ENCODE measurements at places on chromosomes 7 and 10.

DNA sequence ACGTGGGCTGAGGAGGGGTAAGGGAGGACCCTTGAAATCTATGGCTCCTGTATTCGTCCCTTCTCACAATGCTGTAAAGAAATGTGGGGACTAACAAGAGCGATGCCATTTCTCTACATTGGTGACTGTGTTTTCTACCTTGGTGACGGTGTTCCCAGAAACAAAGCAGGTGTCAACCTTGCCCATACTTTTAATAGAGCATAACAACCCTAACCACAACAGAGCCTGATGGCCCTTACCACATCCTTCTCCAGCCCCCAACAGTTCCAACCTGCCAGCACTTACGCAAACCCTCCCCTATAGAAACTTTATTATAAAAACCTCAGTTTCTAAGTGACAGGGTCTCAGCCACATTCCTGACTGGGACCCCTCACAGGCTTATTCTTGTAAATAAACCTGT, 28.2 kb upstream of the ADCYAP1R1 start:
- no peak for DNase-seq

DNA sequence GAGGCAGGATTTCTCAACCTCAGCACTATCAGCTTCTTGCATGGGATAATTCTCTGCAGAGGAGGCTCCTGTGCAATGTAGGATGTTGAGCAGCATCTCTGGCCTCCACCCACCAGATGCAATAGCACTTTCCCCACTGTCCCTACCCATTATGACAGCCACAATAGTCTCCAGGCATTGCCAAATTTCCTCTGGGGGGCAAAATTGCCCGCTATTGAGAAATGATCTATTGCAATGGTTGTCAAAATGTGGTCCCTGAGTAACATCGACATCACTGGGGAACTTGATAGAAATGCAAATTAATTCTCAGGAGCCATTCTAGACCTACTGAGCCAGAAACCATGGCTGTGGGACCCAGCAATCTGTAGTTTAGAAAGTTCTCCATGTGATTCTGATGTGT, 7.0 kb downstream of the KCNK18 start:
- no peak for DNase-seq

- DNase-seq: no peak
These were observed 500 bp downstream of the FAM107B start for GRCh38 chr10:14774214-14774580.

- no peak for DNase-seq
These were observed 229.1 kb downstream of the PLXNA4 start for GRCh38 chr7:132347123-132347522.

DNA sequence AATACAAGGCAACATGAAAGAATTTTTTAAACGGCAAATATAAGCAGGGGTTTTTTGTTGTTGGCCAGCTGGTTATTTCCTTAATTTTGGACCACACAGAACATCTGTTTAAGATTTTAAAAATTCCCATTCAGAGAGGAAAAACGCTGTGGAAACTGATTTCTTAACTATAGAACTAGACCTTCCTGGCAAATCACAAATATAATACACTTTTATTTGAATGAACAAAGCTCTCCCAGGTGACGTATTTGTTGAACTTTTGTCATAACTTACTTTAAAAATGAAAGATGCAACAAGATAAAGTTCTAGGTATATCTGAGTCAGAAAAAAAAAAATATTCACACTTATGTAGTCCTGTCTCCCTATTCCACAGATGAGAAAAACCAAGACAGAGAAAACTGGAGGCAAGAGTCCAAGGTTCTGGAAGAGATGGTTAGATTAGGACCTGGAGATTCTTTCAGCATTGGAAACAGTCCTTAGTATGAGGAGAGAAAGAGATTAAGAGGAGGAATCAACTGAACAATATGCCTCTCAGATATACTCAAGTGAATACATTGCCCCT, 269.1 kb downstream of the NEBL start:
- DNase-seq: no peak

DNA sequence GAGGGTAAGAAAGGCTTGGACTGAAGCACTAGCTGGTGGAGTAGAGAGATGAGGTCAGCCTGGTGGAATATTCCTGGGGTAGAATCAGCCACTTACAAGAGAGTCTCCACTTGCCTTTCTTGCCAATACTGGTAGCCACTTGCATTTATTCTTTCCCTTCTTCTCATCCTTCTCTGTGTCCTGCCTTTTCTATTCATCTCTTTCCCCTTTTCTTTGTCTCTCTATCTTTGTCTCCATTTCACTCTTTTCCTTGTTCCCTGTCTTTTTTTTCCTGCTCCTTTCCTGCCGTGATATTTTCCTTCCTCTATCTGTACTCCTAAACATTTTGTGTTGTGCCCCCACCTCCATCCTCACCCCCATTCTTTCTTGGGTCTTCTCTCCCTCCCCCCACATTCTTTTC, 214.3 kb downstream of the LRMDA start:
- DNase-seq: no peak

GRCh38 chr7:34575006-34575405, 83.0 kb upstream of the NPSR1 start:
- no peak for DNase-seq

DNA sequence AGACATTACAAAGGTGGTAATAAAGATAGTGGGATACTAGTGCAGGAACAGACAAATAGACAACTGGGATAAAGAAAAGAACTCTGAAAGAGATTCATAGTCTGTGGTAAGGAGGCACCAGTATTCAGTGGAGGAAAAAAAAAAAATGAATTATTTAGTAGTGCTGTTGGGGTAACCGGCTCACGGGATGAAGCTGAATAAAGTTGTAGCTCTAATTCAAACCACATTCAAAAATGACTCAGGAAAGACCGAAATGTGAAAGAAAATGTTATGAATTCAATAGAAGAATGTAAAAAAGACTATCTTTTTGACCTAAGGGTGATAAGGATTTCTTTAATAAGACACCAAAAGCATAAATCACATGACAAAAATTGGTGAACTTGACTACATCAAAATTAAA, 83.1 kb upstream of the HABP2 start:
- no peak for DNase-seq

DNA sequence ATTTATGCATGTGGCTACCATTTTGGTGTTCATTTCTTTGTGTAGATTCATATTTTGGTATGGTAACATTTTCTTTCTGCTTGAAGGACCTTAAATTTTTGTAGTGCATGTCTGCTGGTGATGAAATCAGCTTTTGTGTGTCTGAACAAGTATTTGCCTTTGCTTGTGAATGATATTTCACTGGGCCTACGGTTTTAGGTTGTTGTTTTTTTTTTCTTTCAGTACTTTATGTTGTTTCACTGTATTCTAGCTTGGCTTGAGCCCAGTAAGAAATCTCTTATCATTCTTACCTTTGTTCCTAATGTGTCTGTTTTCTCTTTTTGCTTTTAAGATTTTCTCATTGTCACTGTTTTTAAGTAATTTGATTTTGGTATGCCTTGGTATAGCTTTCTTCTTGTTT, 31.9 kb downstream of the SAMD8 start:
- DNase-seq: no peak

DNA sequence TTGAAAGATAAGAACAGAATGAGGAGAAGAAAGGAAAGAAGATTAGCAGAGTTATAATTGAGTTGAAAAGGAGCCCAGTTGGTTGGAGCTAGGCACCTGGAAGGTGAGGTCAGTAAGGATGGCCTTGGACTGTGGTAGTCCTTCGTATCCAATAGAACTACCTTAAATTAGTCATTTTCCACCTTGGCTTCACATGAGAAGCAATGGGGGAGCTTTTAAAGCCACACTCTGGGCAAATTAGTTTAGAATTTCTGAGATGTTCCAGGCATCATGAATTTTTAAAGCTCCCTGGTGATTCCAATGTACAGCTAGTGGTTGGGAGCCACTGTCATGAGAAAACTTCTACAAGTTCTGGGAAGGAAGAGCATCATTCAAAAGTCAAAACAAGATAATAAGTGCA, 27.3 kb upstream of the CYP3A5 start:
- peak; percentile 21 for DNase-seq

DNA sequence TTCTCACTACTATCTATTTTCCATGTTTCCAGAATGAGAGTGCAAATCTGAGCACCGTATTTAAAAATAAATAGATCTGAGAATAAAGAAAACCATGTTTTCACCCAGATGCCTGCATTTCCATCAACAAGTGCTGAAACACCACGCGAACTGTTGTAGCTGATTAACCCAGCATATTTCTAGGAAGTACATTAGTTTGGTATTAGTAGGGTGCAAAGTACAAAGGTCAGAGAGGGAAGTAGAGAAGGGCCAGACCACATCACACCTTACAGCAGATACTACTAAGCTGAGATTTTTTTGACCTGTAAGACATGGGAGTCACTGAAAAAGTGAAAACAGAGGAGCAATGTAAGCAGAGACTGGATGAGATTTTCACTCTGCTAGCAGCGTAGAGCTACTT, 181.3 kb downstream of the IMMP2L start:
- DNase-seq: peak; percentile 88

- DNase-seq: peak; percentile 51
These were observed 58.9 kb downstream of the SH2D4B start for GRCh38 chr10:80596391-80597257.

DNA sequence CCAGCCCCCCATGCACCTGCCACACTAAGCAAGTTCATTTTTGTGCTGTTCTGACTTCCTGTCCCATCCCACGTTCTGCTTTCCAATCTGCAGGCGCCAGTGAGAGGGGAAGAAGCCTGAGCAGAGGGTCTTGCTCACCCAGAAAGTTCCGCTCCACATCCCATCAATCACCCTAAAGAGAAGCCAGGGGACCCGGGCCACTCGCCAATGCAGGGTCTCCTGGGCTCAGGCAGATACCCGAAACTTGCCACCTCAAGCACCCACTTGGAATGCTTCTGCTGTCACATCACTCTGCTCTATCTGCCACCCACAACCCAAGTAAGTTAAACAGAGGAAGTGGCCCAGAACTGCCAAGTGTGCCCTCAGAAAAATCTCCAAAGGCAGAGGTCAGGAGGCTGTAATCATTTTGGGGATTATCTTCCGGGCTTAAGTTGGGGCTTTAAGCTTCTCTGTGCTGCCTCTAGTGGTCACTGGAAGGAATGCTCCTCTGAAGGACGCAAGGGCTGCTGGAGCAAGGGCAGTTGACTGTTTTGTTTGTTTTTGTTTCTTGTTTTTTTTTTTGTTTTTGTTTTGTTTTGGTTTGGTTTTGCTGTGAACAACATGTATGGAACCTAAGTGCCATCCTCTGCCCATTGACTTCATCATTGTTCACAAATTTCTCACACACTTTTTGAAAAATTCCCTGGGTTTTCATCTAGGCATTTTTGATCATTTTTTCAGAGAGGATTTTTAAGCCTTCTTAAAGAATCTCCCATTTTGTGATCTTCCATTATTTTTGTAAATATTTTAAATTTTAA, 25.5 kb downstream of the PRR15 start:
- DNase-seq: peak; percentile 67

GRCh38 chr7:141444961-141445360, 106.2 kb upstream of the AGK start:
- DNase-seq: no peak

GRCh38 chr10:86071145-86071544, 295.4 kb downstream of the GRID1 start:
- DNase-seq: no peak

DNA sequence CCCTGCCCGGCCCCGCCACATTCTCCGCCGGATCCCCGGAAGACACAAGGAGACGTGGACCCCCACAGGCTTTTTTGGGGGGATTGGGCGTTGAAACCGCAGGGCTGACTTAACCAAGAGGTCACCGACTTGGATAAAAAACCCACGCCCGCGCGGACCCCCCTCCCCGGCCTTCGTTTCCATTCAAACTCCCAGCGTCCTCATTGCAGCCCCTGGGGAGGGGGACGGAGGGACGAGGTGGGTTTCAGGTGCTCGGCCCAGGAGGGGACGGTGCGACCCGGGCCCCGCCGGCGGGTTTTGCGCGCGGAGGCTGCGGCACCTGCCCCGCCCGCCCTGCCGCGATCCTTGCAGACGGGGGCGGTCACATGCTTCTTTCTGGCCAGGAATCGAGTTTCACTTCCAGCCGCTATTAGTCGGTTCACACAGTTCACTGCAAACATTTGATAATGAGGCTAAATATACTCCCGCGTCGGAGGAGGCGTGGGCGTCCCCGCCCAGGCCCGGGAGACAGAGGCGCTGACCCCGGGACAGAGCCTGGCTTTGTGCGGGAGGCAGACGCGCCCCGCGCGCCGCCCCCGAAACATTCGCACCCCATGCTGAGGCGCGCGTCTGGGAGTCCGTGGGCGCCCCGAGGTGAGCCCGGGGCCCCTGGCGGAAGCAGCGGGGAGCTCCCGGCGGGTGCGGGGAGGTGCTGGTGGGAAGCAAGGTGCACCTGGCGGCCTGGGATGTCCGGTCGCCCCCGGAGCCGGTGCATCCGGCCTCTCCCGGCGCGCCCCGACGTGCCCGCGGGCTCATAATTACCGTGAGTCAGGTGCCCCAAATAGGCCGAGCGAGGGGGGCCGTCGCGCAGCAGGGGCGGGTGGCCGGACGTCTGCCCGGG, 2.7 kb upstream of the PDGFA start:
- DNase-seq: peak; percentile 87

GRCh38 chr10:124005991-124006392, 87.4 kb downstream of the CHST15 start:
- DNase-seq: no peak

DNA sequence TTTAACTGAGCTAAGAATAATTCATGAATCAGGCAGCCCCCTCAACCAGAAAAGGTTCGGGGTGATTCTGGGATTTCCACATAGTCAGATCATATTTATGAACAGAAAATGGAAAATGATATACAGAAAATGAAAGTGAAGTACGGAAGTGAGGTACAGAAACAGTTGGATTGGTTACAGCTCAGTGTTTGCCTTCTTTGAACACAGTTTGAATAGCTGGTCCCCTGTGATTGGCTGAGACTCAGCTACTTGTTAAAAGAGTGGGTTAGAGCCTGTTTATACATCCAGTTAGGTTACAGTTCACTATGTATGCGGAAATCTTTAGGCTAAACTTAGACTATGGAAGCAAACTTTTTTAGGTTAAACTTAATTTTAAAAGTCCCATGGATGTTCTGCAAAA, 511.7 kb downstream of the PLXDC2 start:
- DNase-seq: no peak

DNA sequence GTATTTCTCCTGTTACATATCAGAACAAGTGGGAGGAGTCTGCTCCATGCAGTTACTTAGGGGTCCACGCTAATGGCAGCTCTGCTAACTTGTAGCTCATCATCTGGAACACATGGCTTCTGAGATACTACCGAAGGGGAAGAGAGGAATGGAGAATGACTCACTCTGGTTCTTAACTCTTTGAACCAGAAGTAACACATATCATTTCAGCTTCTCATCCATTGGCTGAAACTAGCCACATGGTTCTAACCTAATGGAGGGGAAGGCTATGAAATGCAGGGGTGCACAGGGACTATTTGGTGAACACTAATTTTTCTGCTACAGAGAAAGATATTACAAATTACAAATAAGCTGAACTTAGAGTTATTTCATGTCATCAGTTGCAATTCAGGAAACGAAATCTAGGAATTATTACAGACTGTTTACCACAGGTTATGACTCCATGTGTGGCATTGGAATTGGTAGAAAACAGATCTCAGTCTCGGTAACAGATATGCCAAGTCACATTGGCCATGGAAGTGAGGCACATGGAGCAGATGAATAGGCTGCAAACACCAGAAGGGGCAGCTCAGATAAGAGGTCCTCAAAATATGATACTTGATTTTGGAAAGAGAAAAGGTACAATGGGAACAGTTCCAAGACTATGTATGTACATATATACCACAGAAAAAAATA, 9.4 kb upstream of the KAT6B start:
- DNase-seq: no peak
